ENCODE measurements at places on chromosomes 4 and X. TPM values are rescaled to one million over a fixed set of nuclear protein-coding genes. Genes with fewer than 3 reads are reported as not detected.

- no peak for DNase-seq
Observed at GRCh38 chr4:865572-865971, 39.6 kb upstream of the CPLX1 start.

DNA sequence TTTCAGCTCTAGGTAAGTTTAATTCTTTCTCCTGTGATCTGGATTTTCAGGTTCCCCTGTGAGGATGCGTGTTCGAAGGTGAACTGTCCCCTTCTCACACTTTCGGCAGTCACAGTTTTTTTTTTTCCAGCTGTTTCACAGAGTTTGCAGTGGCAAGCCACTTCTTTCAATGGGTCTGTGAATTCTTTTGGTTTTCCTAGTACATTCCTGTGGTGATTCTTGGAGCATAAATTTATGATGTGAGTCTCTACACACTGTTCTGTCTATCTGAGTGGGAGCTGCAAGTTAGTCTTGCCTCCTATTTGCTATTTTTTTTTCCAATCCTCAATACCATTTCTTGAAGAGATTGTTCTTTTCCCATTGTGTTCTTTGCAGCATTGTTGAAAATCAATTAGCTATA lies 595.5 kb downstream of the RAPGEF2 start:
- DNase-seq, result no peak

DNA sequence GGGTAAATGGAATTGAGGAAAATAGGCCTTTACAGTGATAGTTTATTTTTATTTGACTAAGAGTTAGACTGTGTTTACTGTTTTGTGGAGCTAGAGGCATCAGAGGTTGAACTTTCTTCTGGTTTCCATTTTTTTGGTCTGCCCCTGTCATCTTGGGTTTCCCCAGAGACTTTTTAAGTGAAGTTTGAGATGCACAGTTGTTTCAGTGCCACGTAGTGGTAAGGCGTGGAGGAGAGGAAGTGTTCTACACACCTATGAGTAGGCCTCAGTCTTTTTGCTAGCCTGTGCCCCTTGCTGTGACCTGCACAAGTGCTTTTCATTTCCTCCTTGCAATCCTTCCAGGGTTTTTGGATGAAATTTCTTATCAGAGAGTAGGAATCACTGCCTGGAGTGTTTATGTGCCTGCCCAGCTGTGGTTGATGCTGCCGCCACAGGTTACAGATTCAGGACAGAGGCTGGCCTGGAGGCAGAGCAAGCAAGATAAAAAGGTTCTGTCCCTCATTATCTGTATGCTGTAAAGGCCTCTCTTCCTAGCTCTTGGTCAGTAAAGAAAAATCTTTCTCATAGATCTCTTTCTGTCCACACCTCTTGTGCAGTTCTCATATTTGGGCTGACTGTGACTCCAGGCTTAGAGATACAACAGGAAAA lies 12.5 kb upstream of the HSFX4 start:
- peak; percentile 77 for DNase-seq

- no peak for DNase-seq
Observed at GRCh38 chrX:460823-461640, 74.3 kb upstream of the PPP2R3B start.

OTC gene
- total RNA-seq, result not detected

- DNase-seq, result no peak
Observed at GRCh38 chr4:109713500-109713899, 10.3 kb upstream of the CASP6 start.

ART3 gene
- not detected for total RNA-seq

DNA sequence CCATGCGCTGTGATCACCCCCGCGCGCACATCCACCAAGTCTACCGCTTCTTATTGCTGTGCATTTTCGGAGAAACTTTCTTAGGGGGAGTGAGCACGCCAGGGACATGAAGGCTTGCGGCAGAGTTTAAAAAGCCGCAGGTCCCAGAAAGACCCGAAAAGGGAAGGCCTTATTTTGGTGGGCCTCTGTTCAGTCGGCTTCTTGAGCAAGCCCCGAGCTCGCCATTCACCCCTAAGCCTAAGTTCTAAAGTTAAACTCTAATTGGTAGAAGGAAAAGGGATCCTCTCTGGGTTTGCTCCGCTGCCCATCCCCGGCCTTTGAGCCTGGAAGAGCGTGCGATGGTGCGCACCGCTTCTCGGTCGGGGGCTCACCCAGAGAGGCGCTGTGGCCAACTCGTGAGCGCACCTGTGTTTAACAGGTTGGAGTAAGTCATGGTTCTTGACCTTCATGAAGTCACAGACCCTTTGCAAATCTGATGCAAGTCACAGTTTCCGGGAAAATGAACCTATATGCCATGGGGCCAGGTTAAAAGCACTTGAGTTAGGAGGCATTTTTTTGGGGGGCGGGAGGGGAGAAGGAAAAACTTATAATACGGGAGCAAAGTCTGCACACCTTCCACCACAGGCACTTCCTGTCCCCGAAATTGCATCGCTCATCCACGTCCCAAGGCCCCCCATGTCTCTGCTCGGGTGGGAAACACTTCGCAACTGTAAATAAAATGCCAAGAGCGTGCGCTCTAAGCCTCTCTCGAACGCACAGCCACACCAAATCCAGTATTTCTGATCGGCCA lies 1.9 kb downstream of the PHOX2B start:
- DNase-seq, result no peak

EXOC1L gene
- total RNA-seq, result not detected

DNA sequence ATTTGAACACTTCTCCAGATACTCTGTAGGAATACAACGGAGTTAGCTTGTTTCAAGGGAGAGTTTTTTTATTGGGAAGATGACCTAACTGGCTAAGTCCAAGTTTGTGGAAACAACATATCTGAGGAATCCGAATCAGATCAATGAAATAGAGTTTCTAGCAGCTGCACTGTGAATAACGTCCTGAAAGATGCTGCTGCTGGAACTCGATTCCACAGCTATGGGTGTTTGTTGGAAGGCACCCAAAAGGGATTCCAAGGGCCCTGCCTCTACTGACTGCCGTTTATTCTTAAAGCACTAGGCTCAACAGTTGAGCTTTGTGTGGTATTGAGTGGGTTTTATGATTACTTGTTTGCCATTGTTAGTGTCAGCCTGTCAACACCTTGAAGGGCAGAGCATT lies 6.6 kb upstream of the GBA3 start:
- no peak for DNase-seq

DNA sequence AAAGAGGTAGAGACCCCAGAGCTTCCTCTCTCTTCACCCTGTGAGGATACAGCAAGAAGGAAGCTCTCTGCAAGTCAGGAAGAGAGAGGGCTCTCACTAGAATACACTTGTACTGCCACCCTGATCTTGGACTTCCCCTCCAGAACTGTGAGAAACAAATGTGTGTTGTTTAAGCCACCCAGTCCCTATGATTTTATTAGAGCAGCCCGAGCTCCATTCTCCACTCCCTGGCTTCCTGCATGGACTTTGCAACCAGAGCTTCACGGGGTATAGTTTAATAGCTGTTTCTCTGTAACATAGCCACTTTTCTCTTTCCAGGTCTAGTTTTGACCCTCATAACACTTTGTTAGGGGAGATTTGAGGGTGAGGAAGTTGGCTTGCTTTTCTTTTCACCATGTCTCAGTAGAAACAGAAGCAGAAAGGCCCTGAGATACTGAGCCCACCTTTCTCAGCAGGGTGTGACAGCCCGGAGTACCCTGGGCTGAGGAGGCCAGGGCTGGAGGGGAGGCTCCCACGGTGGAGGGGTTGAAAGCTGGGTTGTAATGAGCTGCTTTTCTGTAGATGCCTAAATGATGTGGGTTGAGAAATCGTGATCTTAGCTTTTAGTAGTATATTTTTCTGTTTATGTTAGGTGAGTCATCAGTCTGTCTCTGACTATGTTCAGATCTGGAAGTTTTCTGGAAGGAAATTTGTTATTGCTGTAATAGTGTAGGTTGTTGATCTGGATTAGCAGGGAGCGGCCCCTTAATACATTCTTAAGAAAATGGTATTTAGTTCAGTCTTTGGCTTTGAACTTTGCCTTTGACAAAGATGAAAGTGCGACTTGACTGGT lies 118.6 kb downstream of the PTTG2 start:
- no peak for DNase-seq

GRCh38 chr4:126899331-126899801 lies 733.4 kb upstream of the INTU start:
- DNase-seq, result no peak

- DNase-seq, result no peak
Observed at GRCh38 chrX:20947411-20947912, 426.8 kb upstream of the CNKSR2 start.

GRCh38 chr4:41532882-41533281 lies 5.1 kb upstream of the LIMCH1 start:
- DNase-seq, result no peak

HHIP gene
- not detected for total RNA-seq

- no peak for DNase-seq
Observed at GRCh38 chr4:5787311-5787710, 76.3 kb downstream of the EVC start.

DNA sequence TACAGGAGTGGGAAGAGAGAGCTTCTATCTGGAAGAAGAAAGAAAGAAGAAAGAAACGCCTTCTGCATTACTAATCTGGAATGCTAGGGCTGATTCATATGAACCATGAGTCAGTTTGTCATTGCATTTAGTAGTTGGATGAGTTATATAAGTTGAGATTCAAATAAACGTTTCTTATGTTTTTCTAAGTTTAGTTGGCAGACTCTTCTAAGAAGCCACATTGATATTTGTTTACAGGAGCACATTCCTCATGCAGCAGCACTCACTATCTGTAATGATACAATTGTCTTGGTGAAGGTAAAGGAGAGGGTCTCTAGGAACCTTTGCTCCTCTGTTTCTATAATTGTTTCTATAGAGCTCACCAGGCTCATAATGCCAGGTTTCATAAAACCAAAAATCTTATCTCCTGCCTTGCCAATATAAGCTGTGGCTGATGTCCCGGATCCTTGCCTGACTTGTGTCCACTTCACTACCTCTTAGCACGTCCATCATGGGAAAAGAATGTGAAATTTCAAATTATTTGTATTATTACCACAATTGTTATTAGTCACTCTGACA lies 39.5 kb downstream of the HOPX start:
- no peak for DNase-seq

GRCh38 chrX:13661735-13662288 lies 8.9 kb downstream of the TCEANC start:
- DNase-seq, result no peak

- peak; percentile 67 for DNase-seq
Observed at GRCh38 chr4:2800691-2801596, 8.1 kb downstream of the SH3BP2 start.

DNA sequence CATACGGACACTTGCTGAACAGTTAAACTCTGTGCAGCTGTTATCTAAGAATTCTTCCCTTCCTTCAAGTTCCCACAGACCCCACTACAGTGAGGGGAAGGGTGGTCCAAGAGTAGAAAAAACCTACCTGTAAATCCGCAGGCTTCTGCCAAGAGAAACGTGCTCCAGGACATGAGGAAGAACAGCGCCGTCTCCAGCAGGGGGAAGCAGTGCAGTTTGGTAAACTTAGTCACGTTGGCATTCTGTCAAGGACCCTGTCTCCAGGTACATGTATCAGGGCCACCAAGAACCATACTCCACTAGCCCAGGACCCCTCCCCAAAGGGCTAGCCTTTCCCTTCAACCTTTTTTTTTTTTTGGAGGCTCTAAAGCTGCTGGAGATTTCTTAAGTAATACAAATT lies 79.9 kb downstream of the CHST7 start:
- DNase-seq, result no peak

CT55 gene
- not detected for total RNA-seq

XAGE2 gene
- total RNA-seq, result not detected

GRCh38 chr4:3773552-3774001 lies 7.4 kb downstream of the ADRA2C start:
- DNase-seq, result no peak

DNA sequence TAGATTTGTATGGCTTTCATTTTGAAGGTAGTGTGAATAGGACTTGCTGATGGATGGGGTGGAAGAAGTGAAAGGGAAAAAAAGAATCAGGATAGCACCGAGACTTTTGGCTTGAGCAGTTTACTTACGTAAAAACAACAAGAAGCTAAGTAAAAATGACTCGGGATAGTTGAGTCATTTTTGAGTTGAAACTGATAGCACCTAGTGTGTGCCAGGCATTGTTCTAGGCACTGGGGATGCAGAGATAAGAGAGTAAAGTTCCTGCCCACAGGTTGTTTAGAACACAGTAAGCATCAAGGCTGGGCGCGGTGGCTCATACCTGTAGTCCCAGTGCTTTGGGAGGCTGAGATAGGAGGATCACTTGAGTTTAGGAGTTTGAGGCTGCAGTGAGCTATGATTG lies 34.7 kb downstream of the ADD1 start:
- DNase-seq, result no peak

CTAG1B gene
- not detected for total RNA-seq

- DNase-seq, result no peak
Observed at GRCh38 chr4:17195461-17196275, 297.2 kb upstream of the LDB2 start.

RHOXF2B gene
- not detected for total RNA-seq

DNA sequence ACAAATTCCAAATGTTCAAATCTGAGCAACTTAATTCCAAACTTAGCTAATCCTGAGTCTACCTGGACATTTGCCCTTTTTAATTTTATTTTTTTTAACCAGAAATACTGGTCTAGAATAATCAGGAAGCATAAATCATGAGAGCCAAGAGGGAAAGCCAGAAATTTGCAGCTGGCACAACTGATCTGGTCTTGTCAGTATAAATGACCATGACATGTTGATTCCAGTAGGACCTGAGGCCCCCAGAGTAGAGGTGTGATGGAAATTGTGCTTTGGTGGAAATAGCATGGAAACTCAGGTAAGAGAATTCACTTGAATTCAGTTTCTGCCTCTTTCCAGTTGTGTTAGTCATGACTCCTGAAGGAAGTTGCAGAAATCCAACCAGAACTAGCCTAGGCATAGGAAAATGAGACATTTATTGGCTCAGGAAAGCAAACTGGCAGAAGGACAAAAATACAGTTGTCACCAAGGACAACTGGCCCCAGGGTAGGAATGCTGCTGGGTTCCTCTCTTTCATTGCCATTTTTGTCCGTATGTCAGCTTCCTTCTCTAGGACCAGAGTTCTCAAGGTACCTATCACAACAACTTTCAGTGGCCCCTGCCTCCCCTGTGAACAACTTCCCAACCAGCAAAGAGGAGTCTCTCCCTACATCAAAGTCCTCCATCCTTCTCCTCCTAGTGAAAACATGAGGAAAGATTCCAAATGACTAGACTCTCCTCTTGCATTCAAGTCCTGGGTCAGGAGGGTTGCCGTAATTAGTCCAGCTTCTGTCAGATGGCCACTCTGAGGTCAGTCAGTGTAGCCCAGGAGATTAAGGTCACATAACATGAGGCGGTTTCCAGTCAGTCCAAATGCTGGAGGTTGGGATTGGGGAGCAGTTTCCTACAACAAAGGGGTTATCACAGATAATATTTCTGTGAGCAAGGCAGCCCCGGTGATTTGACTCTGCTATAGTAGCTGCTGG lies 29.3 kb upstream of the MYOZ2 start:
- no peak for DNase-seq
